Sciatic nerve (tissue), 2 donors: ENCODE measurements at places on chromosomes 7 and 10. TPM values are rescaled to one million over a fixed set of nuclear protein-coding genes. Genes with fewer than 3 reads are reported as not detected.

DNA sequence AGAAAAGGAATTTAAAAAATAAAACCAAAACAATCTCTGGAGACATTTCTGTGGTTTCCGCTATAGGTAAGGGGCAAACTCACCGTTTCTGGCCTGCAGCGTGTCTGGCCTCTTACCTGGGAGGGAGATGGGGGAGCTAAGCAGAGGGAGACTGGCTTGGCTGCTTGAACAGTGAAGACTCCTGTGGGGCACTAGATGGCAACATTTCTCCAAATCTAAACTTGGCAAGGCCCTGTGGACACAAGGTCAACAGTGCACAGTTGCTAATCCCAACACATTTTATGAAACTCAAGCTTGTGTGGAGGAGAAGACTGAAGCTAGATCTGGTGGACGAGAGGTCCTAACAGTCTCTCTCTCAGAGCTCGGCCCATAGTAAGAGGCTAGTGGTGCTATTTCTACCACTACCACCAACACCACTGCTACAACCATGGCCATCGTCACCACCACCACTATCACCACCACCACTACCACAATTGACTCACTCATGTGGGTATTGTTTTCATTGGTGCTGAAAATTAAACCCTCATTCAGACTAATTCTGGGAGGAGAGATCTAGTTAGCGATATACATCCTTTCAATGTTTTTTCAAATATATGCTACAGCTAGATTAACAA, 28.4 kb upstream of the CDHR3 start:
- DNase-seq: no peak

DNA sequence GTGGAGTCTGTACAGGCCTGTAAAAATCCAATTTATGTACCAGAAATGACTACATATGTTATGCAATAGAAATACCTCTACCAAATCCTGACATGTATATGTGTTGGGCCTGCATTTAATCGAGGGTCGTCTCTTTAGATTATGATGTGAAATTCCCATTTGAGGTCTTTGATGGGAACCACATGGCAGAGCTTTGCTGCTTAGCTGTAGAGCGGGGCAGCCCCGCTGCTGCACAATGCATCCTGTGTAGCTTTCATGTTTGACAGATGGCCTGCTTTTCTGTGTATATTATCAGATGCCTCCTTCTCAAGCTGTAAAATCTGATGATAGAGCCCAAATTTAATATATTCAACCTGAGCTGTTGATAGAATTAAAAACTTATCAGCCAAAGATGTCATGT, 65.8 kb downstream of the RAB18 start:
- no peak for DNase-seq

Gene BMPER
- 18.8 TPM for total RNA-seq

DNA sequence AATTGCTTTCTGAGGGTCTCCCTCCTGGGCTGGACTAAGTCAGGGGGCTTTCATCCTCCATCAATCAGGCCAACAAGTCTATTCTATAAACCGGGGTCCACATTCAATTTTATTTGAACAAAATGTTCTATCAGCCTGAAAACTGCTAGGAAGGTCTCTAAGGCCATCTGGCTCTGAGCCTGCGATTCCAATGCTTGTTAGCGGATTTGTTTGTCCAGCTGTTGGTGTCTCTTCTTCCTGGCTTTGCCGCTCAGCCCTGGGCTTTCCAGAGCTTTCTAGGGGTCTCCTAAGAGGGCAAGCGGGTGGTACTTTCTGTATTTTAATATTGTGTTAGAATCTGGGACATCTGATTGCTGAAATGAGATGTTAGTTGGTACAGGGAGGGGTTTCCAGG, 136.7 kb downstream of the VIPR2 start:
- DNase-seq: peak; percentile 54

Gene ANXA8
- total RNA-seq: 2.5 TPM

Gene NANOS1
- 3.5 TPM for total RNA-seq

DNA sequence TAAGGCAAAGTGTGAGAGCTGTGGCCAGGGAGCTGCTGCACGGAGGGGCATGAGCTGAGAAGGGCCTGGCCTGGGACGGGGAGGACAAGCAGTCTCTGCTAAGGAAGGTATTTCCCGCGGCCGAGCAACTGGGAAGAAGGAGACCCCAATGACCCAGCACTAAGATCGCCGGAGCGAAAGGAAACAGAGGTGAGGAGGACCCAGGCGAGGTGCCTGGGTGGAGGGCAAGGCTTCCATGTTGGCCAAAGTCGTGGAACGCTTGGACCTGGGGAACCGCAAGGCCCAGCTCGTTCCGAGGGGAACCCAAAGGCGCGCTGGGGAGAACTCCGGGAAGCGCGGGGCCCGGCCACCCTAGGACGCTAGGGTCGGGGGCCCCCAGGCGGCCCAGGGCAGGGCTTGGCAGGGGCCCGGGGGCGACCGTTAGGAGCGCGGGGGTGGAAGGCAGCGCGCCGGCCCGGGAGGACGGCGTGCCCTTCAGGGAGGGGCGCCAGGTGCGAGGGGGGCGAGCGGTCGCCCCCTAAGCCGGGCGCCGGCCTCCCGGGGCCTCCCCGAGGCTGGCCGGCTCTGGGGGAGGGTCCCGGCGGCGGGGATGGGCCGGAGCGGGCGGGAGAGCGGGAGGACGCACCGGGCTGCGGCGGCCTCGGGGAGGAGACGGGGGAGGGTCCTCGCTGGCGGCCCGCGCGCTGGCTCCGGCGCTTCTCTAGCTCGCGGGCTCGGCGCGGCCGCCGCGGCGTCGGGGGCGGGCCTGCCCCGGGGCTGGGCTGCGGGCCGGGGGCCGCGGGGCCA, 545 bp downstream of the GIGYF1 start:
- DNase-seq: no peak

Gene VWC2
- total RNA-seq: 0.09 TPM

GRCh38 chr10:116270771-116271592, 2.0 kb downstream of the GFRA1 start:
- DNase-seq: peak; percentile 64

DNA sequence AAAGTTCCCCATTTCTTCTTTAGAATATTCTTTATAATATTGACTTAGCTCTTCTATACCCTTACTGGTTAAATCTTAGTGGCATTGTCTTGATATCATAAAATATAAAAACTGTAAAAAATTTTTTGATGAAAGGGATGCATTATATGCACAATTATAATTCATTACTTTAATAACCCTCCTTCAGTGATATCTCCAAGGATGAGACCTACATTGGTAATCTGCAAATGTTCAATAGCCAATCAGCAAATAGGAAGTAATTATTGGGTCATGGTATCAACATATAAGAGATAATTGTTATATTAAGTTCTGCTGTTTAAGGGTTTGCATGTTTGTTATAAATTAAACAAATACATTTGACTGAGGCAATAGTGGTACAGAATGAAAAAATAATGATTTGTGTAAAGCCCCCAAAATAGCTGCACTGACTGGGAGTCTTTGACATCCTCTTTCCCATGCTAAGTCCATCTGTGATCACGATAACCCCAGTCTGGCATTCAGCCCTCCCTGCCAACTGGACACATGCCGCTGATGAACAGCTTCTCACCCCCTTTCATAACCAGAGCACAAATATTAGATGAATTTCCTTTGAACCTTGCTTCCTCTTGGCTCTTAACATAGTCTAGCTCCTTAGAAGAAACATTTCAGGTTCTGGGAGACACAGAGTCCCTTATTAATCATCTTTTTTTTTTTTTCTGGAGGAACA, 169.5 kb downstream of the CPED1 start:
- DNase-seq: no peak

- DNase-seq: no peak
These were observed 945 bp downstream of the ADD3 start for GRCh38 chr10:110008518-110009339.

GRCh38 chr7:42138691-42139090, 98.3 kb downstream of the GLI3 start:
- no peak for DNase-seq

GRCh38 chr10:89741126-89741762, 39.9 kb downstream of the KIF20B start:
- no peak for DNase-seq

Gene RAB18
- total RNA-seq: 96.9 TPM

Gene CYTH3
- 56.9 TPM for total RNA-seq

GRCh38 chr10:132884691-132885271, 57.6 kb downstream of the CFAP46 start:
- peak; percentile 54 for DNase-seq

Gene EN2
- not detected for total RNA-seq

- peak; percentile 84 for DNase-seq
These were observed 89.2 kb downstream of the RNF216 start for GRCh38 chr7:5692112-5692844.

- no peak for DNase-seq
These were observed 35.2 kb upstream of the GDF10 start for GRCh38 chr10:47264797-47265281.

- DNase-seq: no peak
These were observed 247.8 kb downstream of the SDK1 start for GRCh38 chr7:3548815-3549214.

Gene GNGT1
- not detected for total RNA-seq
